Epithelial cell of umbilical artery (primary cell): ENCODE measurements at places on chromosomes 7 and 10. TPM values are rescaled to one million over a fixed set of nuclear protein-coding genes. Genes with fewer than 3 reads are reported as not detected.

The MUC3A gene
- total RNA-seq, result not detected in 2 replicates

The GARS1 gene
- 89.5 and 139 TPM in 2 replicates for total RNA-seq

The HMX2 gene
- total RNA-seq, result not detected in 2 replicates

The GIMAP8 gene
- total RNA-seq, result 77.3 and 104 TPM in 2 replicates

The CRHR2 gene
- total RNA-seq, result not detected in 2 replicates

The BAMBI gene
- 1.3 and 5.2 TPM in 2 replicates for total RNA-seq

The AMPH gene
- 3.9 and 4.3 TPM in 2 replicates for total RNA-seq

The PIP4K2A gene
- 22.8 and 23.1 TPM in 2 replicates for total RNA-seq

The CHST15 gene
- total RNA-seq, result 15.5 and 18.8 TPM in 2 replicates

The PNLIPRP3 gene
- total RNA-seq, result not detected in 2 replicates

The AGR3 gene
- total RNA-seq, result not detected in 2 replicates

The GRB10 gene
- 91.2 and 99.7 TPM in 2 replicates for total RNA-seq

The CCT6A gene
- total RNA-seq, result 322 and 375 TPM in 2 replicates
